ENCODE measurements at places on chromosomes 11 and 22. TPM values are rescaled to one million over a fixed set of nuclear protein-coding genes. Genes with fewer than 3 reads are reported as not detected.

DNA sequence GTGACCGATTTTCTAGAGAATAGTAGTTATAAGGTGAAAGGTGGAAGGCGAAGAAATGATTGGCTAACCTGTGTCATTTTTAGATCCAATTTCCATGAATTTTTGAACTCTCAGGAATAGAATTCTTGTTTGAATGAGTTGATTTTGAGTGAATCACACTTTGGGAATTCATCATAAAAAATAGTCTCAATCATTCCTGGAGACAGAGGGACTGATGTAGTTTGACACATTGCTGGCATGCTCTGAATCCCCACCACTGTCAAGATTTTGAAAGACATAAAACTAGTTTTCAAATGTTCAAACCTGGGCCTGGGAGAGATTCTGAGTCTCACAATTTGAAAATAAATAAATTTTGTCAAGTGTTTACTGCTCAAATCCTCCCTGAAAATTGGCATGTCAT, 861.4 kb upstream of the RAG2 start:
- no peak for DNase-seq
- H3K4me1 ChIP-seq = no peaks in the 10 kb centered on the region
- no peak overlapping the region for H3K4me3 ChIP-seq

DNA sequence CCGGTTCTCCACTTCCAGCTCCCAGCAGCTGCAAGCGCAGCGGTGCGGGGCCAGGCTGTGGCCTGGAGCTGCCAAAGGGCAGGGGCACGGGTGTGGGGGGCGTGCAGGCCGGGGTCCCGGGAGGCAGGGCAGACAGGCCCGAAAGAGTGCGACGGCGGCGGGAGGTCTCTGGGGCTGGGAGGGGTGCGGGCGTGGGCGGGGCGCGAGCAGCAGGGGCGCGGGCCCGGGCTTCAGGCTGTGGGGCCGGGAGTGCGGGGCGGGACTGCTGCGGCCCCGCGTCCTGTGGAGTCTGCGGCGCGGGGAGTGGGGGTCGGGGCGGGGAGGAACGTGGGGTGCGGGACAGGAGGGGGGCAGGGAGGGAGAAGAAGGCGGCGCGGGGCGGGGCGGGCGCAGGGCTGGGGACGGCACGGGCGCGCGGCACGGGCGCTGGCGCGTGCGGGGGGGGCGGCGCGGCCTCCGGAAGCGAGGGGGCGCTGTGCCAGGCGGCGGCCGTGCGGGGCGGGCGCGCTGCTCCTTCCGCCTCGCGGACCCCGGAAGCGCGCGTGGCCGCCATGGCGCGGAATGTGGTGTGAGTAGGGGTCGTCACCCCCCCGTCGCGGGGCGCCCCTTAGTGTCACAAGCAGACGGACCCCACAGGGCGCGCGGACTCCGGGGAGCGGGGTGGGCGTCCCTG, at the start of gene MRPL23:
Gene MRPL23 (plus strand): TSS at position 521 of the 673 bp plus-strand sequence. CDS start 31 bp downstream, at position 552.
- no peak within 1 kb of the TSS for H3K27ac ChIP-seq
- H3K36me3 ChIP-seq = no peaks in the 10 kb centered on the region
- DNase-seq = no peak

GRCh38 chr11:78158987-78159652, 19.7 kb upstream of the ALG8 start:
- H3K27me3 ChIP-seq = no peaks in the 10 kb centered on the region
- peak overlapping the region; percentile 36 for H3K27ac ChIP-seq
- no peak for DNase-seq
- no peaks in the 10 kb centered on the region for H3K4me1 ChIP-seq
- H3K4me3 ChIP-seq = no peak overlapping the region

DNA sequence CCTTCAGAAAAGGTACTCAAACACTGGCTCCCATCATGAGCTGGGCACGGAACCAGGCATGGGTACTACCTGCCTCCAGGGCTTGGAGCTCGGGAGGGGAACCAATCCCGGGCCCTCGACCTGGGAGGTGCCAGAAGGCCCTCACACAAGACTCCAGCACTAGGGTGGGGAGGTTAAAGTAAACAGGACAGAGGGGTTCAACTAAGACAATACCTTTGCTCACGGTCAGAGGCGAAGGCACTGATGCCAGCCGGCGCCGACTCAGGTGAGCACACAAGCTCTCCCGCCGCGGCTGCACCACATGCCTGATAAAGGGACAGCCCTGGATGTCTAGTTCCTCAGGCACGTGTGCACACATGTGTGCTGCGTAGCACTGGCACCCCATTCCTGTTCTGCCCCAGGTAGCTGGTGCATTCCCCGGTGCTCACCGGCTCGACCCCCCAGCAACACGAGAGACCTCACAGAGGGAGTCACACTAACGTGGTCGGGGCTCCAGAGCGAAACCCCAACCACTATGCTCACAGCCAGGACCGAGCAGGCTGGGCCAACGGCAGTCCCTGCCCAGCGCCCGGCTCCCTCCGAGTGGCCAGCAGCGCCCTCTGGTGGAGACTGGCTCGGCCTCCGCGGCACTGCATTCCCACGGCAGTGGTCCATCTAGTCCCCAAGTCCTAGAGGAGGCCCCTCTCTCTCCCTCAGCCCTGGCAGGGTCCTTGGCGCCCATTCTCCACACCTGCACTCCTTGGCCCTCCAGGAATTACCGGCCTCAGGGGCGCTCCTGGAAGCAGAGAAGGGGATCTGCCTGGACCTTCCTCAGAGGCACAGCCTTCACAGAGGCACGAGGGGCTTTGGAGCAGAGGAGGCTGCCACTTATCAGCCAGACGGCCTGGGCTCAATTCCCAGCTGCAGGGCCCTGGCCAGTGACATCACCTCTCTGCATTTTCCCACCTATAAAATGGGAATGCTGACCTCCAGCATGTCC, 28.8 kb upstream of the MOB2 start:
- peak; percentile 96 for DNase-seq
- H3K27ac ChIP-seq = no peak overlapping the region
- H3K4me1 ChIP-seq = peaks cover 50% of the 10 kb centered on the region
- H3K27me3 ChIP-seq = no peaks in the 10 kb centered on the region
- H3K36me3 ChIP-seq = no peaks in the 10 kb centered on the region

GRCh38 chr11:12798609-12799011, 124.4 kb downstream of the TEAD1 start:
- DNase-seq = no peak
- no peaks in the 10 kb centered on the region for H3K36me3 ChIP-seq
- H3K27me3 ChIP-seq = no peaks in the 10 kb centered on the region
- no peak overlapping the region for H3K27ac ChIP-seq
- peaks cover 29% of the 10 kb centered on the region for H3K4me1 ChIP-seq

DNA sequence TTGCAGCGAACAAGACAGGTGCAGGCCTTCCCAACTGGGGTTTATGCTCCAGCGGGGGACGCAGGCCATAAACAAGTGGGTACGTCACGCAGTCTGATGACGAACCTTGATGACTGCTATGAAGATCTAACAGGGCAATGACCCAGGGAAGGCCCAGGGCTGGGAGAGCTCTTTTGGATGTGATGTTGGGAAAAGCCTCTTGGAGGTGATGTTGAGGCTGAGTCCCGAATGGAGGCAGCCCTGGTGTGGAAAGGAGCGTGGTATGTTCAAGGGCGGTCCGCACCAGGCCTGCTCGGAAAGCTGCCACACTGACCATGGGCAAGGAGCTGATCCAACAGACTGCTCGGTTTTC, 5.8 kb downstream of the FADS2 start:
- no peak for DNase-seq
- no peaks in the 10 kb centered on the region for H3K27me3 ChIP-seq
- H3K4me1 ChIP-seq = peaks cover 45% of the 10 kb centered on the region
- H3K4me3 ChIP-seq = no peak overlapping the region
- peak overlapping the region; percentile 69 for H3K27ac ChIP-seq

DNA sequence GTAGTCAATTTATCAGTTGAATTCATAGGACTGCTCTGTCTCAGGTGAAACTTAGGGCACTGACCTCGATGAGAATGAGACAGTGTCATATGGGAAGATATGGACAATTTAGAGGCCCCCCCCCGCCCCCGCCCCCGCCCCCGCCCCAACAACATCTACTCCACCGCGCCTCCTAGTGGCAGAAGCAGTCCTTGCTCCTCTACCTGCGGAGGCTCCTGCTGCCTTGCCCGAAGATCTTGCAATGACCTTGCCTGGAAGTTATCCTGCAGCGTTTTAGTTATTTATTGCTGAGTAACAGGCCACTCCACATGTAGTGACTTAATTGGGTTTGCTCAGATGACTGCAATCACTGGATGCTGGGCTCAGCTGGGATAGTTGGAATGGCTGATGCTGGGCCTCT, 15.2 kb downstream of the SERPINH1 start:
- H3K27me3 ChIP-seq = no peaks in the 10 kb centered on the region
- no peak overlapping the region for H3K4me3 ChIP-seq
- DNase-seq = no peak
- peaks cover 22% of the 10 kb centered on the region for H3K36me3 ChIP-seq

DNA sequence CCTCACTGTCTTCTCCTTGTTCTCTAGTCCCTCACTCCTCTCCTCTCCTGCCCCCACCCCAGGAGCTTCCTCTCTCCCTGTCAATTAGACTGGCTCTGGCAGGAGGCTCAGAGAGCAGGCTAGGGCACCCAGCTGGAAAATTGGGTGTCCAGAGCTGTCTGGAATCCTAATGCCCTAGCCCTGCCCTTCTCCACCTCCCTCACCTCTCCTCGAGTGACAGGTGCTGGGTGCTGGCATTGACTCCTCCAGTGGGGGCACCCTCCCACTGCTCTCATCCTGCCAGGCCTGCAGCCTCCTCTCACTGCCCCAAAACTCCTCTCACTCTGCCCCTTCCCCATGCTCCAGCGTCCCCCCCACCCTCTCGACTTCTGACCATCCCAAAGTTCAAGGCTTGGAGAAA, 68.9 kb downstream of the CYTH4 start:
- DNase-seq = no peak
- no peaks in the 10 kb centered on the region for H3K36me3 ChIP-seq
- H3K27me3 ChIP-seq = no peaks in the 10 kb centered on the region
- peaks cover 4% of the 10 kb centered on the region for H3K4me1 ChIP-seq
- H3K27ac ChIP-seq = no peak overlapping the region
- no peak overlapping the region for H3K4me3 ChIP-seq

GRCh38 chr22:29912605-29913398, 29.8 kb downstream of the MTMR3 start:
- peaks cover 58% of the 10 kb centered on the region for H3K4me1 ChIP-seq
- no peak overlapping the region for H3K27ac ChIP-seq
- H3K27me3 ChIP-seq = no peaks in the 10 kb centered on the region

DNA sequence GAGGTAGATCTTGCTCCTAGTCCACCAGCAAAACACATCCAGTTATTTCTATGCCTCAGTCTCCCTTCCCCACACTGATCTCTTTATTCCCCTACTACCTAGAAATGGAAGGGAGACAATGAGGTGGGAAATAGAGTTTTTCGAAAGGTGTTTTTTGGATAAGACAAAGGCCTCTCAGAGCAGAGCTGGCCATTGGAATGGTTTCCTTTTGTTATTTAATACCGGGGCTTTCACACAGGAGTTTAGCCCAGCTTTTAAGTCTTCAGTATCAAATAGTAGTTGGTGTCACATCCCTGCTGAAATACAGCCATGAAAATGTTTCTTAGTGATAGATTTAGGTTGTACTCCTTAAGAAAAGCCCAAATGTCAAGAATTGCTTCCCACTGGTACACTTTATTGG, 65.4 kb upstream of the B3GAT1 start:
- no peak overlapping the region for H3K27ac ChIP-seq
- no peaks in the 10 kb centered on the region for H3K27me3 ChIP-seq
- no peaks in the 10 kb centered on the region for H3K36me3 ChIP-seq
- H3K4me1 ChIP-seq = no peaks in the 10 kb centered on the region
- H3K4me3 ChIP-seq = no peak overlapping the region

DNA sequence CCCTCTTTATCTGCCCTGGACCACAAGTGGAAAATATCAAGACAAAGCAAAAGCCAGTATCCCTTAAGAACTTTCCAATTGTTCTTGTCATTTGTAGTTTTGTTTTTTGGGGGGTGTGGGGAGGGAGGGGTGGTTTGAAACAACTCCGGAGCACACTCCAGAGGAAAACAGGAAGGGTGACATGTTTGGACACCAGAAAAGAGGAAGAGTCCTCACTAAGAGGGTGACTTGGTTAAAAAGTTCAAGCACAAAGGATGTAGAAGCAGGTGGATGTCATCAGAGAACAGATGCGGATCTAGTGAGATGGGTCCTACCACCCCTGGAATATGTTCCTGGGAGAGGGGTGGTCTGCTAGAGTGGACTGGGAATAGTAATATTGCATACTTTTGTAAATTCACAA, 25.8 kb downstream of the ADAMTS8 start:
- peaks cover 10% of the 10 kb centered on the region for H3K4me1 ChIP-seq
- H3K4me3 ChIP-seq = no peak overlapping the region
- no peaks in the 10 kb centered on the region for H3K27me3 ChIP-seq
- no peak for DNase-seq
- peaks cover 3% of the 10 kb centered on the region for H3K36me3 ChIP-seq
- peak overlapping the region; percentile 26 for H3K27ac ChIP-seq

DNA sequence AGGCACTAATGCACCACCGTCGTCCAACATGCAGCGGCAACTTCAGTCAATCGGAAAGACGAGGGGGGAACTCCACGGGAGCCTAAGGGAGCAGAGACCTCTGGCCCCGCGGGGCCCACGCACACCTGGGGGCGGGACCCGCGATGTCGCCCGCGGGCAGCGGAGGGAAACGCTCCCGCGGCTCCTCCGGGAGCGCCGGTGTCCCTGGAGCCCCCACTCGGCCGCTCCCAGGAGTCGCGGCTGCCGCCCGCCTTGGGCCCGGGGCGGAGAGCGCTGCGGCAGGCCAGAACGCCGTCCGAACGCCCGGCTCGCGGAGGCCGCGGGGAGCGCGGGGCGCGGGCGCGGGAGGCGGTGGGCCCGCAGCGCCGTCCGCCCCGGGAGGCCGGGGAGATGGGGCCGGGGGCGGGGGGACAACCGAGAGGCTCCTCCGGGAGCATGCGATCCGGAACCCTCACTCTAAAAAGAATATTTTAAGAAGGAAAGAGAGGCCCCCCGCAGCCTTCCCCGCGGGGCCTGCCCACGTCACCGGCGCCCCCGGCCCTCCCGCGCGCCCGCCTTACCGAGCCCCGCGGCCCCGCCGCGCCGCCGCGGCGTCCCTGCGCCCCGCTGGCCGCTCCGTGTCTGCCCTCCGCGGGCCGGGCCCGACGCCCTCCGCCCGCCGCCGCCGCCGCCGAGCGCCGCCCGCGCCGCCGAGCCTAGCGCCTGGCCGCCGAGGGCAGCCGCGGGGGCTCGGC, 86.6 kb upstream of the ARHGAP32 start:
- no peak overlapping the region for H3K27ac ChIP-seq
- H3K4me1 ChIP-seq = peaks cover 23% of the 10 kb centered on the region
- DNase-seq = peak; percentile 87

DNA sequence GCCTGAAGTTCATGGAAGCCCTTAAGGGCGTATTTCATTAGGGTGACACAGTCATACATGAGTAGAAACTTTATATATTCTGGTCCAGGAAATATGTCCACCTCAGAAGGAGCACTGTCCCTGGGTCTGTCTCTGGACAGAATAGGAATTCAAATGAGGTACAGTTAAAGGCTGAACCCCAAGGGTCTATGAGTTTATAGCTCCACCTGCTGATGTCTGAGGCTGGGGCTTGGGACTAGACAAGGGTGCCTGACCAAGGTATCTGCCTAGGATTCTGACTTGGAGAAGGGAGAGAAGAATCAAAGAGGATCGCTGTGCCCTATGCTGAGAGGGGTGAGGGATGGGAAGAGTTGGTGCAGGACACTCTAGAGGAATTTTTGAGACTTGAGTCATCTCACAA, 14.9 kb downstream of the HEPHL1 start:
- no peak overlapping the region for H3K27ac ChIP-seq
- no peaks in the 10 kb centered on the region for H3K4me1 ChIP-seq
- no peak overlapping the region for H3K4me3 ChIP-seq
- no peaks in the 10 kb centered on the region for H3K27me3 ChIP-seq

Gene MMP12
- 0.29 TPM for total RNA-seq

Gene MPEG1
- total RNA-seq = 17.5 TPM

Gene RIC3
- 12.4 TPM for total RNA-seq

Gene TPH1
- total RNA-seq = 0.46 TPM

Gene DNAJB7
- not detected for total RNA-seq

Gene IGLL1
- total RNA-seq = not detected

Gene OR5J2
- total RNA-seq = not detected

Gene MS4A12
- not detected for total RNA-seq

Gene IL17REL
- not detected for total RNA-seq

Gene KCNA4
- 0.40 TPM for total RNA-seq

Gene OR56A1
- total RNA-seq = 0.15 TPM

Gene HOATZ
- 59.0 TPM for total RNA-seq

Gene DDIAS
- total RNA-seq = 1.3 TPM
